8988T (cell line): ENCODE measurements at places on chromosomes 5 and 9.

DNA sequence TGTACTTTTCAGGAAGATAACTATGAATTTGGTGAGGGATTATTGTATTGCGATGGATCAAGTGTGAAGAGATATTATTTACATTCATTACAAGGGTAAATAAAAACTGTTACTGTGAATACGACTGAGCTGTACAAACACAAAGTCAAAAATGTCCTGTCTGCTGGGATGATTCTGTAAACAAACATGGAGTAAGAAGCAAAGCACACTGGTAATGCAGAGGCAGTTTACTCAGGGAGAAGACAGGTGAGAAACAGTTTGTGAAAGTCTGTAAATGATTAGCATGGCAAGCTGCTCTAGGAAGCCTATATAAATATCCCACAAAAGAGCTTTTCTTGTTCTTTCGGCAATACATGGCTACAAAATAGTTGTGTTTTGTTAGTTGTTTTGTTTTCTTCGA is 115.4 kb upstream of the GNA14 start:
- no peak for DNase-seq

DNA sequence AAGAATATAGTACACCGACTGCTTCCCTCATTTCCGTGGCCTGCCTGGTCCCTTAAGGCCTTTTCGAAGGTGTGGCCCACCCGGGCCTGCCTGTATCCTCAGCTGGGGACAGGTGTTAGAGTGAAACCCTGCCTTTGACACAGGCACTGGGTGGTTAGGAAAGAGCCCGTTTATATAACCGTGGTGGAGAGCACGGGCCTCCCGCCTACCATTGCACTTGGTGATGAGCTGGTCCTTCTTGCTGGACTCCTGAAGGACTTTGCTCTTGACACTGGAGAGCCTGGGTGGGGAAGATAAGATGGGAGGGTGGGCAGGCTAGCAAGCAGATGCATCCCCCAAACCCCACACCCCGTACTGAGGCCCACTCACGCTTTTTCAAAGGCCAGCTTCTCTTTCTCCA is 2.3 kb downstream of the SPATA24 start:
- DNase-seq: no peak

DNA sequence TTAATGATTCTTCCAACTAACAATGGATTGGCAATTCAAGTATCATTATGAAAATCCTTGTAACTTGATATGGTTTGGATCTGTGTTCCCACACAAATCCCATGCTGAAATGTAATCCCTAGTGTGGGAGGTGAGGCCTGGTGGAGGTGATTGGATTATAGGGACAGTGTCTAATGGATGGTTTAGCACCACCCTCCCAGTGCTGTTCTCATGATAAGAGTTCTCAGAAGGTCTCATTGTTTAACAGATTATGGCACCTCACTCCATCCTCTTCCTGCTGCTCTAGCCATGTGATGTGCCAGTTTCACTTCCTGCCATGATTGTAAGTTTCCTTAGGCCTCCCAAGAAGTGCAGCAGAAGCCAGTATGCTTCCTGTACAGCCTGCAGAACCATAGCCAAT is 1116.2 kb upstream of the EDIL3 start:
- DNase-seq: no peak

DNA sequence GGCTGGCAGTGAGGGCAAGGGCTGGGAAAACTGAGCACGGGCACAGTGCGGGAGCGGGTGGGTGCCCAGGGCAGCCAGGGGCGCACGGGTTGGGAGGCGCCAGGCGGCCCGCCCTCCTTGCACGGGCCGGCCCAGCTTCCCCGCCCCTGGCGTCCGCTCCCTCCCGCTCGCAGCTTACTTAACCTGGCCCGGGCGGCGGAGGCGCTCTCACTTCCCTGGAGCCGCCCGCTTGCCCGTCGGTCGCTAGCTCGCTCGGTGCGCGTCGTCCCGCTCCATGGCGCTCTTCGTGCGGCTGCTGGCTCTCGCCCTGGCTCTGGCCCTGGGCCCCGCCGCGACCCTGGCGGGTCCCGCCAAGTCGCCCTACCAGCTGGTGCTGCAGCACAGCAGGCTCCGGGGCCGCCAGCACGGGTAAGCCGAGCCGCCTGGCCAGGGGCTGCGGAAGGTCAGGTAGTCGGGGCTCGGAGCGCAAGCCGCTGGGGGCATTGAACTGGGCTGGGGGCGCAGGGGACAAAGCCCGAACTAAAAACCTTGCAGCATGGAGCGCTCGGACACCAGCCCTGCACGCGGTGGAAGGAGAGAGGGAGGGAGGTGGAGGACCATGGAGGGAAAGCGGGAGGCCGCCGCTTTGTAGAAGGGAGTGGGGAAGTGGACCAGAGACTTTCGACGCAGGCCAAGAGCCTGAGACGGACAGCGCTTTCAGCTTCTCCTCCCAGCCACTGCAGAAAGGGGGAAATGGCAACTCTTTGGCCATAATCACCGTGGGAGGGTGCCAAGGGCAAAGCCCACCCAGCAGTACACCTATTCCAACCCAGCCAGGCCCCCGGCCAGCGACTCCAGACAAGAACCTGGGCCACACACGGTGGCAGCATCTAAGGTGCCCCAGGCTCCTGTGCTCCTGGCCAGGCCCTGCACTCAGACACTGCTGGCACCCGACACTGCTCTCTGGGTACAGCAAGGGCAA is at the start of gene TGFBI:
TGFBI (plus strand) TSS at position 207 of the 961 bp plus-strand sequence; CDS start at position 275, 68 bp downstream.
- DNase-seq: peak; percentile 85

GRCh38 chr5:122864400-122864799 is 19.0 kb downstream of the SNX24 start:
- DNase-seq: no peak

- no peak for DNase-seq
These were observed 4.1 kb upstream of the SMU1 start for GRCh38 chr9:33080534-33080933.

- DNase-seq: no peak
These were observed 777 bp downstream of the GPSM1 start for GRCh38 chr9:136328011-136328621.

GRCh38 chr5:78735834-78736463 is 87.4 kb upstream of the LHFPL2 start:
- no peak for DNase-seq

- DNase-seq: no peak
These were observed 92.5 kb upstream of the DNAH5 start for GRCh38 chr5:14036947-14037346.
